HCT116 (cell line): ENCODE measurements at places on chromosomes 3 and 15. TPM values are rescaled to one million over a fixed set of nuclear protein-coding genes. Genes with fewer than 3 reads are reported as not detected.

EXOG gene
- total RNA-seq = 8.3 TPM

CCR4 gene
- not detected for total RNA-seq

HHLA2 gene
- total RNA-seq = not detected

CEP19 gene
- 2.7 TPM for total RNA-seq

ITIH4 gene
- total RNA-seq = 4.1 TPM

ZNF770 gene
- total RNA-seq = 70.7 TPM

CCDC51 gene
- total RNA-seq = 29.3 TPM

PDCD6IP gene
- 241 TPM for total RNA-seq

SLC22A14 gene
- total RNA-seq = 0.22 TPM
